ENCODE measurements at places on chromosomes 16 and 17. TPM values are rescaled to one million over a fixed set of nuclear protein-coding genes. Genes with fewer than 3 reads are reported as not detected.

Gene RAP1GAP2
- total RNA-seq: 2.3 TPM

Gene HAP1
- not detected for total RNA-seq

DNA sequence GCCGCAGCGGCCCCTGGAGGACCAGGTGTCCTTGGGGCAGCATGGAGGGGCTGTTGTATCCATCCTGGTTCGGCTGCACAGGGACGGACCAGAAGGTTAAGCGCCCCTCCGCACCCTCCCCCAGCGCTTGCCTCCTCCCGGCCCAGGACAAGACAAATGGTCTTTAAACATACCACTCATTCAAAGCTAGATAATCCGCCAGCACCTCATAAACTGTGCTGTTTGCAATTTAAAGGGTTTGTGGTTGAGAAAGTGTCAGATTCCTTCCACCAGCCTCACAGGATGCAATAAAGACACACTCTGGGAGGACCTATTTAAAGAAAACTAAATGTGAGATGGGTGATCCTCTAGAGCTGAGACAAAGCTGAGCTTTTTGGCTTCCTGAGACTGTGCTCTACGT lies 426.2 kb upstream of the EEF2KMT start:
- no peak overlapping the region for H3K27ac ChIP-seq
- no peaks in the 10 kb centered on the region for H3K36me3 ChIP-seq
- H3K4me3 ChIP-seq: no peak overlapping the region

DNA sequence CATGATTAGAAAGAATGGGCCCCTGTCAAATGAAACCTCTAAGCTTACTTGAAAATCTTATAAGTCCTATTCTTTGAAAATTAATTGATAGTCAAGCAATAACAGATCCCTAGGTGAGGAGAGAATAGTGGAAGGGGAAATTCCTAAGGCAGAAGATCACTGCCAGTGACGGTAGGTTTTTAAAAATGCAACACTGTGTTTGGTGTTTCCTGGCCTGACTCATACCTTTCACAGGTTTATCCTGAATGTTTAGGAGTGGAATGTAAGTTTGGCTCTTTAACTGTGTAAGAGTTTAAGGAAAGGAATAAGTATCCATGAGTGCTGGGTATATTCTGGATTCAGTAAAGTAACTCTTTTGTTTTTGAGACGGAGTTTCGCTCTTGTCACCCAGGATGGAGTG lies 23.8 kb downstream of the HAPSTR1 start:
- no peak overlapping the region for H3K4me3 ChIP-seq
- H3K4me1 ChIP-seq: peaks cover 91% of the 10 kb centered on the region
- H3K27me3 ChIP-seq: no peaks in the 10 kb centered on the region
- H3K36me3 ChIP-seq: peaks cover 64% of the 10 kb centered on the region
- DNase-seq: no peak
- H3K27ac ChIP-seq: no peak overlapping the region

DNA sequence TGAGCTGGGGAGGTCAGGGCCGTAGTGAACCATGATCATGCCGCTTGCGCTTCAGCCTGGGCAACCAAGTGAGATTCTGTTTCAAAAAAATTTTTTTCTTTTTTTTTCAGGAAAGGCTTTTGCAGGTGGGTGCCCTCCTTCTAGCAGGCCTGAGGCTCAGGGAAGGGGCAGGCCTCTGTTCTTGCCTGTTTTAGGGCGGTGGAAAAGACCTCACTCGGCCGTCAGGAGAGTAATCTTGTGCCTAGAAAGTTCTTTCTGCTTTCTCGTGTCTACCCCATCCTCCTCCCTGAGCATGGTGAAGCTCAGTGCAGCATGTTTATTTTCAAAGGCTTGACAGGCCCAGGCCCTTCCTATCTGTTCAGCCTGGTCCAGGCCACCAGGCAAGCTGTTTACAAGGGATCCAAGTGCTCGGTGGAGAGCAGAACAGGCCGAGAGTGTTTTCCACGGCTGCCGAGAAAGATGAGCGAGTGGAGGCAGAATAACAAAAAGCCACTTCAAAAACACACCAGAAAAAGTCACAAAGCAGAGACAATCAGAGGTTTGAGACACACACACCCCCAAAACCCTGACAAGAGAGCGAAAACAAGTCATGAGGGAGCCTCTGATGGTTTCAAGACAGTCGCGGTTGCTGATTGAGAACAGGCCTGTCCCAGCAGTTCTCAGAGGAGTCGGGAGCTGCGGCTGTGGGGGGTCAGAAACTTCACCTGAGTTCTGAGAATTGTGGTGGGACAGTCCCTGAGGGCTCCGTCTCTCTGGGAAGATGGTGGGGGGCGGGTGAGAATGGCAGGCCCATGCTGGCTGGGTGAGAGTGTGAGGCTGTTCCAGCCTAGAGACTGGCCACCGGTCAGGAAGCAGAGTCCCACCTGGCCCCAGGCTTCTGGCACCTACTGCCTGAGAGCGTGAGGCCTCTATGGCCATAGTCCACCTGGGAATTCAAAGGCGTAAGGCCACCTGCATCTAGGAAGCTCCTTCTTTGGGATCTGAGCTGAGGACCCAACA lies 37.5 kb upstream of the CCR7 start:
- H3K4me3 ChIP-seq: peak overlapping the region; percentile 68
- peaks cover 99% of the 10 kb centered on the region for H3K4me1 ChIP-seq
- H3K27me3 ChIP-seq: no peaks in the 10 kb centered on the region
- DNase-seq: peak; percentile 89
- peak overlapping the region; percentile 99 for H3K27ac ChIP-seq

DNA sequence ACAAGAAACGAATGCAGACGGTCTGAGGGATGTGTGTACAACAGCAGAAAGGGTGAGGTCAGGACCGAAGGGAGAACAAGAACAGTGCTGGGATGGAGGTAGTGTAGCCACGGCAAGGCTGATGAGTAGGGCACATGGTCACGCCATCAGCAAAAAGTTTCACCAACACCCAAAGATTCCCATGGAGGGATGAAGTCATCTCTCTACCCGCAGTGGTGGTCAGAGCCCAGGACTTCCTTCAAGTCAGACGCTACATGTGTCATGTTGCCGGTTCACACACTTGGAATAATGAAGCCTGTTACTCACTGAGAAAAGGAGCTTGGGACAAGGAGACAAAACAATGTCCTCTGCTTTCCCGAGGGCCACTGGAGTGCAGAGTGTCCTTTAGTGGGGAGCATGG lies 79.7 kb downstream of the SALL1 start:
- no peaks in the 10 kb centered on the region for H3K27me3 ChIP-seq
- no peak overlapping the region for H3K4me3 ChIP-seq
- H3K4me1 ChIP-seq: no peaks in the 10 kb centered on the region
- H3K27ac ChIP-seq: no peak overlapping the region
- H3K36me3 ChIP-seq: no peaks in the 10 kb centered on the region

GRCh38 chr17:32933881-32934280 lies 5.9 kb downstream of the TMEM98 start:
- no peak overlapping the region for H3K27ac ChIP-seq
- no peak for DNase-seq
- H3K36me3 ChIP-seq: no peaks in the 10 kb centered on the region
- H3K27me3 ChIP-seq: peaks cover 45% of the 10 kb centered on the region

- H3K27ac ChIP-seq: no peak overlapping the region
- no peaks in the 10 kb centered on the region for H3K4me1 ChIP-seq
- H3K36me3 ChIP-seq: no peaks in the 10 kb centered on the region
- no peak for DNase-seq
- H3K27me3 ChIP-seq: no peaks in the 10 kb centered on the region
These were observed 311.8 kb downstream of the CDH11 start for GRCh38 chr16:64809876-64810629.

- no peak for DNase-seq
- H3K27me3 ChIP-seq: no peaks in the 10 kb centered on the region
- H3K4me3 ChIP-seq: no peak overlapping the region
- no peaks in the 10 kb centered on the region for H3K4me1 ChIP-seq
- no peak overlapping the region for H3K27ac ChIP-seq
These were observed 39.3 kb downstream of the TSC2 start for GRCh38 chr16:2086812-2087747.

GRCh38 chr16:23060458-23061320 lies 88.6 kb downstream of the USP31 start:
- no peak overlapping the region for H3K4me3 ChIP-seq
- H3K4me1 ChIP-seq: peaks cover 8% of the 10 kb centered on the region
- no peaks in the 10 kb centered on the region for H3K36me3 ChIP-seq
- DNase-seq: peak; percentile 69

DNA sequence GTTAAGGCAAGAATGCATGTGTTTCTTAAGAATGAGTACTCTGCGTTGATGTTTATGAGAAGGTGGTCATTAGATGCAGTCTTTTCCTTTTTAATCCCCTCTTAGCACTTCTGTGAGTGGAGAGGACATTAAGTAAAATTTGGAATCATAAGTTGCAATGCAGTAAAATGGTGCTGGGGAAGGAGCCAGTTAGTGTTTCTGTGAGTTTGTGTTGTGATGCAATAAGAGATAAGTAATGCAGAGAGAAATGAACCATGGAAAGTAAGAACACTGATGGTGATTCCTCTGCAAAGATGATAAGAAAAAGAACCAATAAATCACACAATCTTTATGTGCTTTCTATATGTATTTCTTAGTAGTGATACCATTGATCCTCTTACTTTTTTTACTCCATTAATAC lies 20.0 kb downstream of the ABHD15 start:
- peaks cover 10% of the 10 kb centered on the region for H3K4me1 ChIP-seq
- H3K36me3 ChIP-seq: peaks cover 13% of the 10 kb centered on the region
- H3K4me3 ChIP-seq: no peak overlapping the region
- DNase-seq: no peak

Measured in activated CD4-positive, alpha-beta memory T cell treated with anti-CD3 and anti-CD28 coated beads for 36 hours (primary cell).